Left renal pelvis (tissue), 4 donors: ENCODE measurements at places on chromosomes 4 and X.

GRCh38 chr4:137656661-137657060, 124.4 kb upstream of the PCDH18 start:
- DNase-seq: no peak

DNA sequence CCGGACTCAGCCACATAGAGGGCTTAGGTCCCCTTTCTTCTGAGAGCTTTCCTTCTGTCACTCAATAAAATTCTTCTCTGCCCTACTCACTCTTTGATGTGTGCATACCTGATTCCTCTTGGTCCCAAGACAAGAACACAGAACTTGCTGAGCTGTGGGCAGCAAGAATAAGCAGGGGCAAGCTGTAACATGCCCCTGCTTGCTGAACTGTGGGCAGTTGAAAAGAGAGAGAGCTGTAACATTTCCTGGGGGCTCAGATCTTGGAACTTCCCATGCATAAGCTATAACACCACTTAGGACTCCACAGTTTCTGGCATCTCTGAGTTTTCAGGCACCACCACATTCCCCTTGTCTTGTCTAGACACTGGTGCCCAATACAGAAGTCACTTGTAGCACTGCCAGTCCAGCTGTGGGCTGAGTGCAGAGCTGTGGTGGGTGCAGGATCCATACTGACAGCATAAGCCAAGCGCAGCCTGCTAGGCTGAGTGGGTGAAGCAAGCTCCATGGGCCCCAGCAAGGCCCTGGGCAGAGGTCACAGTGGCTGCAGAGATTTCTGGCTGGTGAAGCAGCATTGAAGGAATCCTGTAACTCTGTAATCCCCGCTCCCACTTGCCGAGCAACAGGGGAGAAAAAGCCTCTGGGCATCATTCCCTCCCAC, 241.2 kb downstream of the PCDH10 start:
- no peak for DNase-seq

DNA sequence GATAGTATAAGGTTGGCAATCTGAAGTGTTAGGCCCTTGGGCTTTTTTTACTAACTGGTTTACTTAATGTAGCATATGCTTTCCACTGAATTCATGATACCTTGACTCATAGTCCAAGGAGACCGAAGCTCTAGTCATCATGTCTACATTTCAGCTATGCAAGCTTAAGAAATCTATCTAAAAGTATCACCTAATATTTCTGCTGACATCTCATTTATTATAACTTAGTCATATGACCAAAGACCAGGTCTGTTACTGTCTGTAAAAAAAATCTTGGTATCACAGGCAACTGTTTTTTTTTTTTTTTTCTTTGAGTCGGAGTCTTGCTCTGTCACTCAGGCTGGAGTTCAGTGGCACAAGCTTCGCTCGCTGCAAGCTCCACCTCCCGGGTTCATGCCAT, 814.0 kb upstream of the NDST4 start:
- no peak for DNase-seq

- no peak for DNase-seq
Observed at GRCh38 chr4:4470208-4470607, 71.6 kb downstream of the STX18 start.

DNA sequence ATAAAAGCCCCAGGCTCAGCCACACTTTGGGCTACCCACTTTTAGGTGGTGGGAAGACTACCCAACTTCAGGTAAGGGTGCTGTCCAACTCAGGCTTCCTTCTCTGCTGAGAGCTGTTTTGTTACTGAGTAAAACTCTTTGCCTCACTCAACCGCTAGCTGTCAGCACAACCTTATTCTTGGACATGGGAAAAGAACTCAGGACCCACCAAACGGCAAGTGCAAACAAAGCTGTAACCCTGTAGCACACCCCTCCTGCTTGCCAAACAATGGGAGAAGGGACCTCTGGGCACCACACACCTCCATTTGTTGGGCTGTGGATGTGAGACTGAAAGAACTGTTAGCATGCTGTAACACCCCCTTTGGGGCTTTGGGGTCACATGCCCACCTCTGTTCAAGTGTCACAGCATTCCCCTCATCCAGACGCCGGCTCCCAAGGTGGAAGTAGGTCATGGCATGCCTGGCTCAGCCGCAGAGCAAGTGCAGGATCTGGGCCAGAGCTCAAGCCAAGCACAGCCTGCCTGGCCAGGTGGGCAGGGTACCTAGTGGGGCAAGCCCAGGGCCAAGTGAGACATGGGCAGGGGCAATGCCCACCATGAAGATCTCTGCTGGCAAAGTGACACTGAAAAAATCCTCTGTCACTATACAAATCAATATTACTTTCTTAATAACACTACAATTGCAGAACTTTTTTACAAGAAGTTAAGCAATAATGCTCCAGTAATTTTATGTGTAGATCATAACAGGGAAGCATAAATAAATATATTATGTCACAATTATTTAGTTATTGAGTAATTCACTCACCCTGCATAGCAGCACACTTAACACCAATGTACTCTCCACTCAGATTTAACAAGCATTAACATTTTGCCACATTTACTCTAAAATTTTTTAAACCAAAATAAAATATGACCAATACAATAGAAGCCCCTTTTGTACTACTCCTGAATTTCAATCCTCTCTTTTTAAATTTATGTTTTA, 107.2 kb downstream of the TBCK start:
- DNase-seq: no peak

DNA sequence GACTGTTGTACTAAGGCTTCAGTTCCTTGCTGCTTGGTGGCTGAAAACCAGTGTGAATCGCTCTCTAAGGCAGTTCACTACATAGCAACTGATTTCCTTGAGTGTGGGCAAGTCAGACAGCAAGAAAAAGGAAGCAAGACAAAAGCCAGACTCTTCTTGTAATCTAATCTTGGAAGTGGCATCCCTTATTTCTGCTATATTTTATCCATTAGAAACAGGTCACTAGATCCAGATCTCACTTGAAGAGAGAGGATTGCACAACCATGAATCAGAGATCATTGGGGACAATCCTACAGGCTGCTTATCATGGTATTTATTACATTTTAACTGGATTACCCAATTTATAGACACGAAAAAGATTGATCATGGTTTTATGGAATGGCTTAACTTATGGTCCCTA, 684.5 kb downstream of the GRID2 start:
- no peak for DNase-seq

- no peak for DNase-seq
Observed at GRCh38 chr4:35884714-35885480, 359.4 kb downstream of the ARAP2 start.

DNA sequence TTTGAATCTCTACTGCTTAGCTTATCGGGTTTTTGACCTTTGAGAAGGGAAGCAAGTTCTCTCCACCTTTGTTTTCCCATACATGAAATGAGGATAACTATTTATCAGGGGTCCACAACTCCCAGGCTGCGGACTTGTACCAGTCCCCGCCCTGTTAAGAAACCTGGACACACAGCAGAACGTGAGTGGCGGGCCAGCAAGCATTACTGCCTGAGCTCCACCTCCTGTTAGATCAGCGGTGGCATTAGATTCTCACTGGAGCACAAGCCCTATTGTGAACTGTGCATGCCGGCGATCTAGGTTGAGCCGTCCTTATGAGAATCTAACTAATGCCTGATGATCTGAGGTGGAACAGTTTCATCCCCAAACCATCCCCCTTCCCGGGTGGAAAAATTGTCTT, 579.5 kb downstream of the GALNTL6 start:
- DNase-seq: no peak

GRCh38 chrX:72306085-72306801, 529 bp upstream of the CITED1 start:
- no peak for DNase-seq

DNA sequence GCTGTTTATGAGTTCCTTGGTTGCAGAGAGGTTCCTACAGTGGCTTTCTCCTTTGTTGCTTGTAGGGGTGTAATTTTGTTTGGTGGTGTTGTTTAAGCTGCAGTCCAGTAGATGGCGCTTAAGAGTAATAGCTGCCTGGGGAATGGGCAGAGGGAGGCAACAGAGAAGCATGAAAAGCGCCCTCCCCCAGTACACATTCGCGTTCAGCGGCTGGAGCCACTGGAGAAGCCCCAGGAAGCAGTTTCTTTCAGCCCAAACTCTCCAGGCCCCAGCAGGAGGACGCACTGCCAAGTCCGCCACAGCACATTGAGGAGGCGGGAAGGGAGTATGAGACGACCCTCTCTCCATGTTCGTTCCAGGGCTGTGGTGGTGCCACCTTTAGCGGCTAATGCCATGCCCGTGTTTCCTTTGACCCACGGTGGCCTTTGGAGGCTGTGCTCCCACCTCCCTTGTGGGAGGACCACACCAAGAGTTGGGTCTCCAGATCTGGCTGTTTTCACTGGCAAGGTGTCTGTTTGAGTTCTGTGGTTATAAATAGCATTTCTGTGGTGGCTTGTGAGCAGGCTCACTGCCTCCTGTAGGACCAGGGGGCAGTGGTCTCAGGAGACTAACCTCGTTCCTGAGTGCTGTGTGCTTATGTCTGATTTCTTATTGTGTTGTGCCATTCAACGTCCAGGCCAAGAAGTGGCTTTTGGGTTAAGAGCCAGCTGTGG, 252.3 kb downstream of the ARHGAP10 start:
- DNase-seq: no peak

- no peak for DNase-seq
Observed at GRCh38 chrX:48613502-48614160, 16.3 kb downstream of the WDR13 start.

GRCh38 chr4:3121110-3121509, 46.6 kb downstream of the HTT start:
- no peak for DNase-seq

GRCh38 chr4:149269835-149270234, 545.8 kb downstream of the IQCM start:
- no peak for DNase-seq

DNA sequence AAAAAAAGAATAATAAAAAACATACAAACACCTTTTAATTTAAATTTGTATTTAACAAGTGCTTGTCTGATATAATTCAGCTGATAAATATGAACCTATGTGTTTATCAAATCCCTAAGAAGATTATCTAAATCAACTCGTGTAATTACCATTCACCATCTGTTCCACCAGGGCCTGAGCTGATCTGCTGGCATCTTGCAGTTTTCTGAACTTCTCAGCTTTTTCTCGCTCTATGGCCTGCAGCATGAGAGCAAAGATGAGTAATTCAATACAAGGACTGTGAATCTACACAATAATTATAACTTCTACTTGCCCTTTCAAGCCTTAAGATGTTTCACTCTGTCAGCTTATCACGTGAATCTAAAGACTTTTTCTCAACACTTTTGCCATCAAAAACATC, 709.7 kb downstream of the DMD start:
- no peak for DNase-seq

DNA sequence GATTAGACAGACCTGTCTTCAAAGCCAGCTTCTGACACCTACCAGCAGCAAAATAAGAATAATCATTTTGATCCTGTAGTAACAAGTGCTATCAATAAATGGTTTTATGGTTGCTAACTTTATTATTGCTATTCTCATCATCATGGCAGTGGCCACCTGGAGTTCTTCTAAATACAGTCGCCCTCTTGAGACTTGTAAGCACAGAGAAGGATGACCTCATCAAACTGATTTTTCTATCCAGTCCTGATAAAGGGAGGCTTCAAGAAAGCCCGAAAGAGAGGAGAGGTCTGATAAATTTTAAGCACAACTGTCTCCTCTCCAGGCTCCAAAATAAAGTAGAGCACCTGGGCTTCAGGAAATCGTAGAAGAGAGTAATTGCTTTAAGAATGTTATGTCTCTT, 286.4 kb downstream of the USP46 start:
- no peak for DNase-seq

DNA sequence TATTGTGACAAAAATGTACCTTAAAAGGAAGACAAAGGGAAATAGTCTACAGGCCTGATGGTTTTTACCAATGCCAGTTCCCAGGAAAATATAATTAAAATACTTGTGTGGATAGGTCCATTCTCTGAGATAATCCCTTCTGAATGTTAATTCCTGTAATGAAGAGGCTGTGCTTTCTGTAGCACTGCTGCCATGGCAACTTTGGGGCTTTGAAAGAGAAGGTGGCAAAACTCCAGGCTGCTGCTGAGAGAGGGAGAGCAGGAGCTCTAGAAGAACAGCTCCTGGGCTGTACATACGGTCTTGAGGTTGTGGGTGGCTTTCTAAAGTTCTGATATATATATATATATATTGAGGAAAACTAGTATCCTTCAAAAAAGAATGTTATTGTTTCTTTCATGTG, 125.4 kb downstream of the PDLIM5 start:
- no peak for DNase-seq

GRCh38 chrX:54357414-54358377, at the start of gene WNK3:
Gene WNK3 (minus strand): TSS chrX:54358046.
- DNase-seq: peak; percentile 74

DNA sequence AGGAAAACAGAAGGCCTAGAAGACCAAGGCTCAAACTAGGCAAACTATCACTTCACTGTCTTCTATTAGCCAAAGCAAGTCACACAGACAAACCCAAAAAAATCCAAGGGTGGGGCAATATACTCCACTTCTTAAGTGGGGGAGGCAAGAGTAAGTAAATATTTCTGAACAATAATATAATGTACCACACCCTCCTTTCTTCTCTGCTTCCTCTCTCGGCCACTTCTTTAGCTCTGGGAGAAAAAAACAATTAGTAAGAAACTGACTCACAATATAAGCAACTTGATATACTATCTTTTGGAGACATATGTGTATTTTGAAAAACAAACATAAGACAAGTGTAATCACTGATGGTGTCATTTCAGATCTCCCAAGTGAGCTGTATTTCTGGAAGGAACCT, 14.8 kb downstream of the DCAF8L1 start:
- no peak for DNase-seq

DNA sequence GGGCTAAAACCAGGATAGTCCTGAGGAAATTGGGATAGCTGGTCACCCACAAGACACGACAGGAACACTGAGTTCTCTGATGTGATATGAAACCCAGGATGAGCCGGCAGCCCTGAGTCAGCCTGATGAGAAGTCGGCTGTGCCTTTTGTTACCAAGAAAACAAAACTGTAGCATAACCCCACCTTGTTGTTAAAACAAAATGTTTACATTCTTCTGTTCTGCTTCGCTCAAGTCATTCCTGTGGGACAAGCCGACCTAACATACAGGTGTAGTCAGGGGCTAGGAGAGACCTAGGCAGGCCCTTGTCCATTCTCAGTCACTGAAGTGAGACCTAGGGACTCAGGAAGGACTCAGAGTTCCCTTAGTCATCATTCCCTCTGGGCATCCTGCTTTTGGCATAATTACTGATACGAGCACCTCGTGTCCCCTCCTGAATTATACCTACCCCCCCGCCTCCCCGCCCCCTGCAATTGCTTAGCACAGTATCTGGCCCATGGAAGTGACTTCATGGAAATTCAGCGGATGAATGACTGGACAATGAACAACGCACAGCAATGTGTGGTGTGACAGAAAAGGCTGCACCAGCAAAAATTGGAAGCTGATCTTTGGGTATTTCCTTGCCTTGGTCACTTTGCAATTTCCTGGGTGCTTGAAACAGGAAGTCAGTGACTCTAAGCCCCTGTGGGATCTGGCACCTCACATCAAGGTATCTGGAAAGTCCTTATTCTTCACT, 31.9 kb upstream of the TLR2 start:
- DNase-seq: no peak

DNA sequence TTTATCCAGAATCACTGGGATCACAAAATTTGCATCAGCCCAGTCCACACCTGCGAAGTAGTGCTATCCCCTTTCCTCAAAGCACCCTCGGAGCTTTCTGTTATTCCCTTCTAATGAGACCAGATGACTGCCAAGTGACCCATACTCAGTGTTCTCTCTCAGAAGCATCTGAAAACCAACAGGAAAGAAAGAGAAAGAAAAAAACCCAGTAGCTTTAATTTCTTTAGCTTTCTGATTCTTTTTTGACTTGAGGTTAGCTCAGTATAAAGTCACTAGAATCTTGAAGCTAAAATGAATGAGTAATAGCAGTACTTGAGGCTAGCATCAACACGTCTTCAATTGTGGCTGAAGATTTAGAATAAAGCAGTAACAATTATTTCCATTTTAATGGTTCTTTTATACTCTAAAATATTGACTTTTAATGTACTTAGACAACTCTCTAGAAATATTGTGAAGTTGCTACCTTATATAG, 124.4 kb downstream of the ANK2 start:
- DNase-seq: no peak
